Activated T-cell treated with anti-CD3 and anti-CD28 coated beads, Interleukin-2, amount 50 U/mL, for 4 hours (primary cell): ENCODE measurements at places on chromosomes 2 and 18. TPM values are rescaled to one million over a fixed set of nuclear protein-coding genes. Genes with fewer than 3 reads are reported as not detected.

- DNase-seq: peak; percentile 29
Observed at GRCh38 chr2:98768384-98769113, 37.6 kb upstream of the MGAT4A start.

- DNase-seq: no peak
Observed at GRCh38 chr2:65403529-65403915, 28.9 kb downstream of the SPRED2 start.

- no peak for DNase-seq
Observed at GRCh38 chr2:136874258-136874657, 108.9 kb downstream of the THSD7B start.

Gene TRABD2A
- 29.4 TPM for total RNA-seq

Gene WDPCP
- total RNA-seq: 5.0 TPM

Gene ARPC2
- 396 TPM for total RNA-seq

Gene RESP18
- not detected for total RNA-seq
